ENCODE measurements at places on chromosomes 7 and 10.

DNA sequence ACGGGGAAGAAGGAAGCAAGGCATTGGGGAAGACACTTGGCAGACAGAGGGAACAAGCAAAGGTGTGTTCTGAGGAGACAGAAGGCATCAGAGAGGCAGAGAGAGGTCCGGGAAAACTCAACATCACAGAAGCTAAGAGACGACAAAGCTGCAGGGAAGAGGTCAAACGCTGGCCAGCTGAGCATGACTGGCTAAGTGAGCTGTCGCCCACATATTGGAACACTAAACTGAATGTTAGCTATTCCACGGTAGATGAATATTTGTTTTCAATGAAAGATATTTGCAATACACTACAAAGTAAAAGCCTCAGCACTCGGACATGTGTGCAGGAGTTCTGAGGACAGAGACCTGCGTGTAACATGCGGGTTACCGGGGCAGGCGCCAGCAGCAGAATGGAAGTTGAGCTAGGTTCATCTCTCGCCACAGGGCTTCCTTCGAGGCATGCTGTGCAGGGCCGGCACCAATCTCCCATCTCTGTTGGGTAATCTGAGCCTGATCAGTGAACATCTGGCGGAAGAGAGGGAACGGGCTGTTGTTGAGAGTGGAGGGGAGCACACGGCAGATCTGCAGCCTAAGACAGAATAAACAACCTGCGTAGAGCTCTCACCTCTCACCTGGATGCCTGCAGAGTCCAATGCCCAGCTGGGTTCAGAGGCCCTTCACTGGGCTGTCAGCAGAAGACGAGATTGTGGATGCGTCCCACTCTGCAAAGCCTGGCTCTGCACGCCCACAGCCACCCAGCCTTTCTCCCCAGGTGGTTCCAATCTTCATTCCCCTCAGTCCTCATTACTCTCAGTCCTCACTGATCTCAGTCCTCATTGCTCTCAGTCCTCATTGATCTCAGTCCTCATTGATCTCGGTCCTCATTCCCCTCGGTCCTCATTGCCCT lies 35.9 kb downstream of the INSIG1 start:
- no peak for DNase-seq

- DNase-seq, result no peak
Observed at GRCh38 chr7:81648716-81649115, 121.1 kb downstream of the HGF start.

DNA sequence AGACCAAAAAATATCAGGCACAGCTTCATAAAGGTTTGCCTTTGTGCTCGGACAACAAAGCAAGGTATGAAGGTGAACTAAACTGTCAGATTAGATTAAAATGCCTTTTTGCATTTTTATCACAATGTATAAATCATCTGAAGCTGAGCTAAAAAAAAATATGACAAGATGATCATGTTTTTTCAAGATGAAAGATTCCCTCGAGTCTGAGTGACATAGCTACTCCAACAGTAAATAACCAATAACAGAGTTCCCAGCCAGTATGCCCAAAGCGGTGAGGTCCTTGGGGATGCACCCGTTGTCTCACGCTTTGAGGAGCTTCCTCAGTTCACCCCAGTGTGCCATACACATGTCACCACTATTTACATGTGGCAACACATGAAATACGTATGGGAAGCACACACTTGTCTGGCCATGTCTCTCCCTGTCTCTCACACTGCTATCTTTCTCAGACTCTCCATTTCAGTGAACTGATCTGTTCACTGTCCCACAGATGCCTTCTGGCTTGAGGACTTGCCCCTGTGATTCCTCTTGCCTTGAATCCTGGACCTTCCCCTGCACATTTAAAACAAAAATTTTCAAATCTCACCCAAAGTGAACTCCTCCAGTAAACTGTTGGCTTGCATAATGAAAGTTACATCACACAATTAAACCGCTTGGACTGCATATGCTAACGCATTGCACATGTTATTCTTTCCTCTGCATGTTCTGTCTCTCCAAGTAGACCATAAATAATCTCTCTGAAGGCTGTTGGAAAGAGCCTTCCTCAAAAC lies 2.6 kb upstream of the PIK3CG start:
- DNase-seq, result peak; percentile 35

DNA sequence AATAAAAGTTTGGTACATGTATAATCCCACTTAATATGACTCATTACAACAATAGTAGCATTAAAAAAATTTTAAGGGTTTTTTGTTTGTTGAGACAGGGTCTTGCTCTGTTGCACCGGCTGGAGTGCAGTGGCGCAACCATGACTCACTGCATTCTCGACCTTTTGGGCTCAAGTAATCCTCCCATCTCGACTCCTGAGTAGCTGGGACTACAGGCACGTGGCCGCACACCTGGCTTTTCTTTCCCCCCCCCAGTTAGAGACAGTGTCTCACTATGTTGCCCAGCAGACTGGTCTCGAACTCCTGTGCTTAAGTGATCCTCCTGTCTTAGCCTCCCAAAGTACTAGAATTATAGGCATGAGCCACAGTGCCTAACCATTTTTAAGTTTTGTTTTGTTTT lies 40.7 kb downstream of the KMT2C start:
- peak; percentile 33 for DNase-seq

- no peak for DNase-seq
Observed at GRCh38 chr10:69757553-69758309, 44.0 kb upstream of the COL13A1 start.

DNA sequence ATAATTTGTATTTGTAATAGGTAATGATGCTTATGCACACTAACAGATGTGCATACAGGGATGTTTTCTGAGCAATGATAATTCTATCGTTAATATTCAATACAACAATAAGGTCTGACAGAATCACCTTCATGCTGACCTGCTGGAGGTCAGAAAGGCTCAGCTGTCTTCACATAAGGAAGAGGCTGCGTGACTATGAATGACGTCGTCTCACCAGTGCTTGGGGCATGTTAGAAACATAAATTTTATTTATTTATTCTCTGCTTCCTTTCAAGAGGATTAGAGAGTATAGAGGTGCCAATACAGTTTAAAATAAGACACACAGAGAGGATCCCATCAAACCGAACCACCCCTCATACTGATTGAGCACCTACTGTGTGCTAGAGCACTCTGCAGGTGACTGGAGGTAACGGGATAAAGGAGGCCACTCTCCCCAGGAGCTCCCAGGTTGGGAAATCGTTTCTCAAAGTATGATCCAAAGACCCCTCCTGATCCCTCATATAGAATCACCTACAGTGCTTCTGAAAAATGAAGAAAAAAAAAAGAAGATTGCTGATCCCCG lies 265.6 kb upstream of the NPVF start:
- no peak for DNase-seq

DNA sequence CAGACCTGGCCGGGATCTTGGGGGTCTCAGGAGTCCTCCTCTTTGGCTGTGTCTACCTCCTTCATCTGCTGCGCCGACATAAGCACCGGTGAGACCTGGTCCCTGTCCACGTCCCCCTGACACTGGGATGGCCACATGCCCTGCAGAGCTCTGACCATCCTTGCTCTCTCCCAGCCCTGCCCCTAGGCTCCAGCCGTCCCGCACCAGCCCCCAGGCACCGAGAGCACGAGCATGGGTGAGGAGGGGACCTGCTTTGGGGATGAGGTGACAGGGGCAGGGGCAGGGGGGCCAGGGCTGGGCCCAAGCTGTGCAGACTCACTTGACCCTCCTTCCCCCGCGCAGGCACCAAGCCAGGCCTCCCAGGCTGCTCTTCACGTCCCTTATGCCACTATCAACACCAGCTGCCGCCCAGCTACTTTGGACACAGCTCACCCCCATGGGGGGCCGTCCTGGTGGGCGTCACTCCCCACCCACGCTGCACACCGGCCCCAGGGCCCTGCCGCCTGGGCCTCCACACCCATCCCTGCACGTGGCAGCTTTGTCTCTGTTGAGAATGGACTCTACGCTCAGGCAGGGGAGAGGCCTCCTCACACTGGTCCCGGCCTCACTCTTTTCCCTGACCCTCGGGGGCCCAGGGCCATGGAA lies 959 bp downstream of the PVRIG start:
- no peak for DNase-seq

DNA sequence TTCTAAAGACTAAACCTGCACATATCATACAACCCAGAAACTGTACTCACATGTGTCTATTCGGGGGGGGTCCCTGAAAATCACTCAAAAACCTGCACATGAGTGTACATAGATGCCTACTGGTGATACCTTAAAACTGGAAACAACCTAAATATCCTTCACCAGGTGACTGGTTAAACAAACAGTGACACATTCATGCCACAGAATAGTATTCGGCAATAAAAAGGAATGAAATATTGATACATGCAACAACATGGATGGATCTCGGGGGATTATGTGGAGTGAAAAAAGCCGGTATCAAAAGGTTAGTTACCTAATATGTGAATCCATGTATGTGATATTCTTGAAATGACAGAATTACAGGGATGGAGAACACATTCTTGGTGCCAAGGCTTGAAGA lies 32.1 kb upstream of the EGFR start:
- no peak for DNase-seq

DNA sequence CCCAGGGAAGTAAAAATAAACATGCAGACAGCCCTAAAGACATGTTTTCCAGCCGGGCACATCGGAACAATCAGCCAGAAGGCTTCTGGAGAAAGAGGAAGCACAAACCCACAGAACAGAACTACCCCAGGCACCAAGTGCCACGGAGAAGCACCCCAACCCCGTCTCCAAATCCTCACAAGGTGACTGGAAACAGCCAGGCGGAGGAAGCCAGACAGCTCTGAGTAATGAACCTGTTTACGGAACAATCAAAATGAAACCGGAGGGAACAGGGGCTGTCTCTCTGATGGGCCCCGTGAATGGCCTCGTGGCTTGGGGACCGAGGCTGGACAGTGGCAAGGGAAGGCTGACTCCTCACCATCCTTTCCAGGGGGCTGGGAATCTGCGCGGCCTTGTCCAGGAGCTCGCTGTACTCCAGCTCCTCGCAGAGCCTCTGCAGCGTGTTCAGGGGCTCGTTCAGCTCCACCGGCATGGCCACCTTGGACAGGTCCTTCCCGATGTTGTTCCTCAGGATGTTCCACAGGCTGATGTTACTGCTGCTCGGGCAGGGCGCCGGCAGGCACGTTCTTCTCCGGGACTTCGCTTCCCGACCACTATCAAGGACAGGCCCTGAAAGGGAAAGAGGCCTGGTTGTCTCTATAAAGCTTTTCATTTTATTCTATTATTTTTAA lies 77.0 kb upstream of the GSDME start:
- DNase-seq, result peak; percentile 69

DNA sequence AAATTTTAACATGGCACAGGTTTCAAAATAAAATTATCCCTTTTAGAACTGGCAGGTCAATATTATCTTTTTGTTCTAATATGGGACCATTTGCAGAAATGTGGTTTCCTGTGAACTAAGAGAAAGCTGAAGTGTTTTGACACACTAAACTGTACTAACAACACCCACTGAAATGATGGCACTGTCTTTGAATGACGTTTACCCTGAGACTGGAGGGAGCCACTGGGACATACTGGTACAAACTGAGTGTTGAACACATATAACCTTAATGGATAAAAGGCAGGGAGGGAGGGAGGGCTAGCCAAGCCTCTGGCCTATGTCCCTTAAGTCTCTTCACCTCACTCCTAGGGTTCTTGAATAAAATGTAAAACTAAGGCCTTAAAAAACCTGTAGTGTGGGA lies 95.9 kb downstream of the PDE1C start:
- no peak for DNase-seq

DNA sequence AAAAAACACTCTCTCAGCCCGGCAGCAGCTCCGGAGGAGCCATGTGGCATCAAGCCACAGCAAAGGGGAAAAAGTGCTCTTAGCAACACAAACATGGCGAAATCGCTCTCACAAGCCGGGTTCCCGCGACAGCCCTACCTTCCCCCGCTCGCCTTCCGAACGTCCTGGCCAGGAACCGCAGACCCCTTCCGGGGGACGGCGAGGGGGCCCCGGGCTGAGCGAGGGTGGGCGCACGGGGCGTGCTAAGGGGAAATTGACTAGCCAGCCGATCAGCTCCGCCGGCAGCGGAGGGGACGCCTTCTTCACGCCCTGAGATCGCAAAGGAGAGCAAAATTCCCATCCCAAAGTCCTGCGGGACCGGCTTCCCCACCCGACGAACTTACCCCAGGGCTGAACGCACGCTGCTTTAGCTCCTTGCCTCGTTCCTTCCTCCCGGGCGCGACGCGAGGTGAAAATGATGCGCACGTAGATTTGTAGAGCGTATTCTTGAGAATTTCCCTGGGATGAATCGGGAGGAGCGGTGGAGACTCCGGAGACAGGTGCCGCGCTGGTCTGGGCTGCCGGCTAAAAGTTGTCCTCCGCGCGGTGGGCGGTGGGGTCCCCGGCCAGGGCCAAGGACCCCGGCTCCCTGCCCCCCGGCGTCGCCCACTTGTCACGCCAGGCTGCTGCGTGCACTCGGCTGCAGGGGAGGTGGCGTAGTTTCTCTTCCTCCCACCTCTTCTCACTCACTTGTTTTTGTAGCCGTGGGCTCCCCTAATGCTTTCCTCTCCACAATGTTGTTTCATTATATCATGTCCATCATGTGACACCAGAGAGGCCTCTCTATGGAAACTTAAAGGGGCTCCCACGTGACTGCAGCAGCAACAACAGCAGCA lies 220.1 kb upstream of the MKLN1 start:
- DNase-seq, result peak; percentile 86

GRCh38 chr10:46220187-46220586 lies 66.6 kb upstream of the ANTXRL start:
- no peak for DNase-seq

- DNase-seq, result peak; percentile 20
Observed at GRCh38 chr10:22597138-22597537, 117.2 kb downstream of the PIP4K2A start.

DNA sequence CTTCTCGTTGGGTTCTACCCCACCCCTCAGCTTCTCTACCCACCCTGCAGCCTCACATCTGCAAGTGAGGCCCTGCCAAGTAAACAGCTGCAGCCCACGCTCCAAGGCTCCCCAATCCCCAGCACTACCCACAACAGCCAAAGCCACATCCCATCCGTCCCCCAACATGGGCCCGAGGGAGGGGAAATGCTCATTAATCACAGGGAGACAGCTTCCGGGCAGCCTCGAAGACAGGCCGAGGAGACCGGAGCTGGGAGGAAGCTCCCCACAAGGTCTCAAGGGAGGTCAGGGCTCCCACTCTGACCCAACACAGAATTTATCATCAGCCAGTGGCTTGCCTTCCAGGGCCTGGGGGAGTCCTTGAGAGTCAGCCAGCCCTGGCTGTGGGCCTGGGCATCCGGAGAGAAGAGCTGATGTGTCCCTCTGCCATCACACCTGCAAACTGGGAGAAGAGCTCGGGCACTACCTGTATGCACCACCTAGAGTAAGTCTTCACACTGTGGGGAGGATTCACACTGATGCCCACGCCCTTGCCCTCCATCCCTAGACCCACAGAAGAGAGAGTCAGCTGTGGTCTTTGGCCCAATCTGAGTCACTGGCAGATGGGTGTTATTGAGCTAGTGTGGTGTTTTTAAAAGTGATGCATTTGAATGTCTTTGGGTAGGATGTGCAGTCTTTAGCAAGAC lies 115.5 kb upstream of the ZMIZ1 start:
- DNase-seq, result peak; percentile 51

- DNase-seq, result no peak
Observed at GRCh38 chr10:115818012-115818411, 455.0 kb downstream of the GFRA1 start.

GRCh38 chr7:33646166-33646565 lies 259.2 kb upstream of the BMPER start:
- no peak for DNase-seq

Measured in suppressor macrophage treated with lipopolysaccharide for 1 hour (primary cell).